A549 treated with GW870086 at 1 μM for 4 hours (cell line): ENCODE measurements at places on chromosomes 16 and 17. TPM values are rescaled to one million over a fixed set of nuclear protein-coding genes. Genes with fewer than 3 reads are reported as not detected.

Gene NR1D1
- total RNA-seq: 8.6 to 11.3 TPM (median 10.7 TPM) in 5 replicates

Gene CACNA1G
- 3.4 to 5.3 TPM (median 4.6 TPM) in 5 replicates for total RNA-seq

Gene SLFN11
- total RNA-seq: 4.0 to 6.7 TPM (median 6.1 TPM) in 5 replicates

Gene ZNF830
- total RNA-seq: 12.9 to 15.1 TPM (median 14.4 TPM) in 5 replicates

Gene RAB26
- 2.4 to 4.9 TPM (median 2.9 TPM) in 5 replicates for total RNA-seq

Gene OR1A1
- not detected in 5 replicates for total RNA-seq

Gene ZNF768
- 37.2 to 46.2 TPM (median 45.5 TPM) in 5 replicates for total RNA-seq

Gene SLX1B
- 75.9 to 85.7 TPM (median 82.7 TPM) in 5 replicates for total RNA-seq

Gene IL4R
- 34.2 to 43.1 TPM (median 39.4 TPM) in 5 replicates for total RNA-seq

Gene ZKSCAN2
- 1.9 to 2.4 TPM (median 2.2 TPM) in 5 replicates for total RNA-seq

Gene WIPI1
- 10.3 to 14.8 TPM (median 11.8 TPM) in 5 replicates for total RNA-seq

Gene CENPX
- 155 to 212 TPM (median 190 TPM) in 5 replicates for total RNA-seq

Gene KIF2B
- not detected in 5 replicates for total RNA-seq

Gene SOX15
- 0.13 to 0.30 TPM (median 0.14 TPM) in 5 replicates for total RNA-seq

Gene TSPOAP1
- not detected in 5 replicates for total RNA-seq

Gene SYNGR3
- 5.5 to 8.3 TPM (median 8.1 TPM) in 5 replicates for total RNA-seq

Gene ICAM2
- total RNA-seq: not detected in 5 replicates

Gene RARA
- 37.5 to 48.7 TPM (median 40.9 TPM) in 5 replicates for total RNA-seq

Gene OR3A3
- not detected in 5 replicates for total RNA-seq

Gene HAP1
- total RNA-seq: 1.1 to 2.3 TPM (median 1.5 TPM) in 5 replicates

Gene TEX14
- total RNA-seq: 0.12 to 0.47 TPM (median 0.29 TPM) in 5 replicates

Gene UNC45B
- total RNA-seq: not detected in 5 replicates

Gene HSD17B2
- total RNA-seq: 0.11 to 0.25 TPM (median 0.12 TPM) in 3 of 5 replicates, not detected in the others
